ENCODE measurements at places on chromosomes 5 and 9.
A peak's percentile ranks its signal among the peaks of the same experiment; 100 is the strongest.

DNA sequence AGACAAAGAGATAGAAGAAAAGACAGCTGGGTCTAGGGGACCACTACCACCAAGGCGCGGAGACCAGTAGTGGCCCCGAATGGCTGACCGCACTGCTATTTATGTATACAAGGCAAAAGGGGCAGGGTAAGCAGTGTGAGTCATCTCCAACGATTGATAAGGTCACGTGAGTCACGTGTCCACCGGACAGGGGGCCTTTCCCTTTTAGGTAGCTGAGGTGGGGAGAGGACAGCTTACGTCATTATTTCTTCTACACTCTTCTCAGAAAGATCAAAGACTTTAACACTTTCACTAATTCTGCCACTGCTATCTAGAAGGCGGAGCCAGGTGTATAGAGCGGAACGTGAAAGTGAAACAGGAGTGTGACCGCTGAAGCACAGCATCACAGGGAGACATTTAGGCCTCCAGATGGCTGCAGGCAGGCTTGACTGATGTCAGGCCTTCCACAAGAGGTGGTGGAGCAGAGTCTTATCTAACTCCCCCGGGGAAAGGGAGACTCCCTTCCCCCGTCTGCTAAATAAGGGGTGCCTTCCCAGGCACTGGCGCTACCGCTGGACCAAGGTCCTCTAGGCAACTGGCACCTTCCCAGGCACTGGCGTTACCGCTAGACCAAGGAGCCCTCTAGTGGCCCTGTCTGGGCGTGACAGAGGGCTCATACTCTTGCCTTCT lies 6.1 kb upstream of the PRR16 start:
- peak; percentile 77 for DNase-seq

DNA sequence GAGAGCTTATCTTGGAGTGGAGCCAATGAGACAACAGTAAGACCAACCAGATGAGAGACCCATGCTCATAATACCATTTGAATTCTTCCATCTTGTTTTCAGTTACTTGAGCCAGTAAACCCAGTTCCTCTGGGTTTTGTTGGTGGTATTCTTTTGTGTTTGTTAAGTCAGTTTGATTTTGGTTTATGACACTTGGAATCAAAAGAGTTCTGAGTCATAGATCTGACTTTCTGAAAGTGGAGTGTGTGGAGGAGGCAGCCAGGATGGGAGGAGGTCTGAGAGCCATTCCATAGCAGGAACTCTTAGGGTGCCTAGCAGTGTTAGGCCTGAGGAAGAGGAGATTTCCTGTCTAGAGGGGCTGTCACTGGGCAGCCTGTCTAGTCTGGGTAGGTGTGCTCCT lies 24.6 kb upstream of the PANK3 start:
- no peak for DNase-seq

GRCh38 chr5:2005101-2006041 lies 122.6 kb upstream of the IRX4 start:
- DNase-seq, result no peak

DNA sequence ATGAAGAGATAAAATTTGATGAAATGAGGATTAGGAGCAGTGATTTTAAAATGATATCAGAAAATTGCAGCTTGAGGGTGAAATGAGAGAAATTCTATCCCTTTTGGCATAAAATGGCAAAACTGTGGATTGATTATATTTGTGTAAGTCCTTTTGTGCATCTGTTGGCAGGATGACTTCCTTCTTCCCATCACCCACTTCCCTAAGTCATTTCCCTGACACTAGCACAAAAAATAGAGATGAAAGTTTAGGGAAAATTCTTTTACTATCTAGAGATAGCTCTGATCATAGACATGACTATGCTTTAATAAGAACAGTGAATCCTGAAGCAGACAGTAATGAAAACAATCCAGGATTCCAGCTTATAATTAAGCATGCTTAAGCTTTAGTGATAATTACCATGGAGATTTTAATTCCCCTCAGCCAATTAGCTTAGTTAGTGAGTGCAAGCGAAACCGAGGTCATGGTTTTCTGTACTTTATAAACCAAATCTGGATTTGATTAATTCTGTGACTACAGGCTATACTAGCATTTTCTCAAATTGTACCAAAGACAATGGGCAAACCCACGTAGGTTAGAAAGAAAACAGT lies 163.6 kb upstream of the TARS1 start:
- DNase-seq, result no peak

DNA sequence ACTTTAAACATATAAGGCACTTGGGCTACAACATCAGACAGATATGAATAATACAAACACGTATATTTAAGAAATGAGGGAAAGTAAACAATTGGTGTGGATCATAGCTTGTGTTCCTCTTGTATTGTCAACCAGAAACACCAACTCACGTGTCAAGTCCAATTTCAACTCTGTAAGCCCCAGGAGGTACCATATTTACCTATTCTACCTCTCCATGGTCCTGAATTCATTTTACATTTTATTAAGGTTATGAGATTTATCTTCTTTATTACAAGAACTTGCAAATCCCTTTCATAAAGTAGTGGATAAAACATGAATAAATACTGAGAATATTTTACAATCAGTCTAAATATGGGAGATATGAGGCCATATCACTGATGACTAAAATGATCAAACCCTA lies 501.6 kb downstream of the MAT2B start:
- DNase-seq, result no peak

Data from uterus (tissue), 4 donors.